NB4 (cell line): ENCODE measurements at places on chromosomes 12 and 14.
A peak's percentile ranks its signal among the peaks of the same experiment; 100 is the strongest.

DNA sequence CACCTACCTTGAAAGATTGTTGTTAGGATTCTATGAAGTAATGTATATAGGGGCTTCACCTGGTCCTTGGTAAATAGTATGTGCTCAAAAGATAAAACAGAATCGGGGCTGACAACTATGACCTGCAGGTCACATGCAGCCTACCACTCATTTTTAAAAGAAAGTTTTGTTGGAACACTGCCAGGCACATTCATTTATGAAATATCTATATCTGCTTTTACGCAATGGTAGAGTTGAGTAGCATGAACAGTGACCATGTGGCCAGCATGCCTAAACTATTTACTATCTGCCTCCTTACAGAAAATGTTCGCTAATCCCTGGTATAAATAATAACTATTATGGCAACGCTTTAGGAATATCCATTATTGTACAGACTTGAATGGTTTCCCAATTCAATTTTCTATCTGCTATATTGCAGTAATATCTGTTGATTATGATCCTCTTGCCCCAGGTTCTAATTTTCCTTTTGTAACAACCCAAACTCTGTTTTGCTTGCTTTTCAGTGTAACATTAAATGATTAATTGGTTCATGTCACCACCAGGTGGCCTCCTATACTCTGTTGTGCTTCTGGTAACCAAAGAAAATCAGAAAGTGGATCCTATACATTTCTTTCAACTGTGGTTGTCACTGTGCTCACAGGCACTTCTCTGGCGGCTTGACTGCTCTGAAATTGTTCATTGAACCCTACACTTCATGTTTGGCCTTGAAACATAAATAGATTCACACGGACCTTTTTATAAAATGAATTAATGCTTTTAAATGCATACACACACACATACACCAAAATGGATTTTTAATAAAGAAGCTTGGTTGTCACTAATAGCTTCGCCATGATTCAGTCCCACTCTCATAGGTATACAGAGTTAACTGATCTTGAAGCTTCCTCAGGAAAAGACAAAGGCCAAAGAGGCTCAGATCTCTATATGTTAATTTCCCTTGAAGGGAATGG lies 227.7 kb upstream of the NPAS3 start:
- peak; percentile 37 for DNase-seq

GRCh38 chr14:72535485-72535884 lies 358.4 kb downstream of the DPF3 start:
- DNase-seq, result peak; percentile 76

DNA sequence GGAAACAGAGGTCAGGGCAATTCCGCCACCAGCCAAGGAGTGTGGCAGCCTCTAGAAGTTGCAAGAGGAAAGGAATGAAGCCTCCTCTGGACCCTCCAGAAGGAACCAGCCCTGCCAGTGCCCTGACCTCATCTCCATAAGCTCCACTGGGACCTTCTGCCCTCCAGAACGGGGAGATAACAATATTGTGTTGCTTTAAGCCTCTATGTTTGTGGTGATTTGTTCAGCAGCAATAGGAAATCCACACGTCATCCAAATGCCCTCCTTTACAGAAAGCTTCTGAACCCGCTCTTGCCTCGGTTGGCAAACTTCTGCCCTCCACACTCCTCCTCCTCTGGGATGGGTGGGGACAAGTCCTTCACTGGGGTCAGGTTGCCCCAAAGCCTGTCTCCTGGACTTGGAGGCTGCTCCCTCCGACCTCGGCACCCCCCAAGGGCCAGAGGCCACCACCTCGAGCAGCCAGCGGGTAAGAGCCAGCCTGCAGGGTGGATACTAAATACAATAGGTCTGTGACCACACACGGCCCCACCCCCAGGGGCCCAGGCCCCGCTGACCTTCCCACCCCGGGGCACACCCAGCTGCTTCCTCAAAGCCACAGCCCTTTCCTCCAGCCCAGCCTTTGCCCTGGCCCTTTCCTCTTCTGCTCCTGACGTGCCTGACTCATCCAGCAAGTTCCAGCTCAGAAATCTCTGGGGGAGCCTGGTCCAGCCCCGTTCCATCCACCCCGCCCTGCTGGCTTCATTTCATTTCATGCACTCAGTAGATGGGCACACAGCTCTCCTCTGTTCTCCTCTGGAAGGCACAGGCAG lies 58.7 kb upstream of the NCOR2 start:
- peak; percentile 79 for DNase-seq

GRCh38 chr12:82919388-82920054 lies 232.8 kb downstream of the TMTC2 start:
- no peak for DNase-seq

DNA sequence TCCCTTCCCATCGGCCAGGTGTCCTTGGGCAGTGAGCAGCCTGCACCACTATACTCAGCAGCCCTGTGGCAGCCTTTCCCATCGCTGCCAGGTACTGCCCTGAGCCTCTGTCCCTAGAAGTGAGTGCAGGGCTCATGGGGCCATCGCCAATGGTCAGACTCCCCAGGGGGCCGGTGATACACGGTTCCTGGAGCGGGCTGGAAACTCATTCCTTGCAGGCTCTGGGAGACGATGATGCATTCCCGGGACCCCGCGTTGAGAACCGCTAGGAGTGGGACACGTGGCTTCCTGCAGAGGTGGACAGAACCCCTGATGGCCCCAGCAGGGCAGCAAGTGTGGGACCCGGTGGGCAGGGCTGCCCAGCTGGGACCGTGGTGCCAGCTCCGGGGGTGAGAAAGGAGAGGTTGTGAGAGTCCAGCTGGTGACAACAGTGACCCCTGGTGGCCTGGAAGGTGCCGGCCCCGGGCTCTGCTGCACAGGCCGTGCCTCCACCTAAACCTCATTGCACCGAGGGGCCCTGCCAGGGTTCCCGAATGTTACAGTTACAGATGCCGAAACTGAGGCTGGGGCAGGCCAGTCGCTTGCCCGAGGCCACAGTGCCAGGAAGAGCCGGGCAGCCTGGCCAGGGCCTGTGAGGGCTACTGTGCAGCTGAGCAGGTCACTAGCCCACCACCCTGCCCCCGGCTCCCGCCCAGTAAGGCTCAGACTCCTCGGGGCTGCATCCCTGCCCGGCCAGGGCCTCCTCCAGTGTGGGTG lies 33.8 kb downstream of the FBRSL1 start:
- DNase-seq, result peak; percentile 78

DNA sequence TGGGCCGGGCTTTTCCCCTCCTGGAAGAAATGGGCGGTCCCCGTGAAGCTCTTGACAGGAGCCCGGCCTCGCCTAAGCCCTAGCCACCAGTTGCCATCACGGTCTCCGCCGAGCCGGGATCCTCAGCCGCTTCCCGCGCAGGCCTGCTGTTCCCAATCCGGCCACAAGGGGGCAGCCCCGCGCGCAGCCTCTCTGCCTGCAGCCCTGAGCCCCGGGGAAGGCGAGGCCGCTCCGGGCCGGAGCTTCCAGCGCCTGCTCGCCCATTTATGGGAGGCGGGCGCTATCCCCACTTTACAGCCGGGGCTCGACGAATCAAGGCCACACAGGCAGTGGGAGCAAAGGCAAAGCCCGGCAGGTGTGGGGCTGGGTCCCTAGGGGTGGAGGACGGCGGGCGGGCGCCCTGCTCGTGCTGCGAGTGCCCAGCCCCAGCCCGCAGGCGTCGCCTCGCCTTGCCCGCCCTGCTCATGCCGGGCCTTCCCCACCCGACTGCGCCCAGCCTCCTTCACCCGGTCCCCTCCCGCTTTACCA lies 61.5 kb downstream of the LGMN start:
- DNase-seq, result peak; percentile 59

- DNase-seq, result no peak
Observed at GRCh38 chr12:42862055-42862454, 272.5 kb upstream of the PRICKLE1 start.

- DNase-seq, result no peak
Observed at GRCh38 chr12:58364389-58365086, 423.2 kb downstream of the ATP23 start.

- no peak for DNase-seq
Observed at GRCh38 chr12:41606468-41607445, 418.6 kb downstream of the PDZRN4 start.

GRCh38 chr12:85441025-85441424 lies 161.0 kb downstream of the ALX1 start:
- DNase-seq, result no peak
